ENCODE measurements at places on chromosomes 3 and 15.
A peak's percentile ranks its signal among the peaks of the same experiment; 100 is the strongest.

- no peak for DNase-seq
These were observed 143.3 kb downstream of the CMSS1 start for GRCh38 chr3:99960941-99961340.

DNA sequence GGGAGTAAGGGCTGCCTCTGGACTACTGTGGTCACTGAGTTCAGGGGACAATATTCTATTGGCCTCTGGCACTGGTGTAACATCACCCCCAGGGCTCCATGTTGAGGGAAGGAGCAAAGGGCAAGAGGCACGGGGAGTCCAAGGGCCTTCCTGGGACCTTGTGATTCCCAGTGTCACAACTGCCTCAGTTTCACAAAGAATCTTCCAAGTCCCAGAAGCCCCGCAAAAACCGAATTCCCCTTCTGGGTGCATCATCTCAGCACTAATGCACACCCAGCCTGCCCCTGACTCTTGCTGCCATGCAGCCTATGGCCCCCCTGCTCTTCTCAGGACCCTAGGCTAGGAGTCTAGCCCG lies 5.5 kb downstream of the AMOTL2 start:
- no peak for DNase-seq

DNA sequence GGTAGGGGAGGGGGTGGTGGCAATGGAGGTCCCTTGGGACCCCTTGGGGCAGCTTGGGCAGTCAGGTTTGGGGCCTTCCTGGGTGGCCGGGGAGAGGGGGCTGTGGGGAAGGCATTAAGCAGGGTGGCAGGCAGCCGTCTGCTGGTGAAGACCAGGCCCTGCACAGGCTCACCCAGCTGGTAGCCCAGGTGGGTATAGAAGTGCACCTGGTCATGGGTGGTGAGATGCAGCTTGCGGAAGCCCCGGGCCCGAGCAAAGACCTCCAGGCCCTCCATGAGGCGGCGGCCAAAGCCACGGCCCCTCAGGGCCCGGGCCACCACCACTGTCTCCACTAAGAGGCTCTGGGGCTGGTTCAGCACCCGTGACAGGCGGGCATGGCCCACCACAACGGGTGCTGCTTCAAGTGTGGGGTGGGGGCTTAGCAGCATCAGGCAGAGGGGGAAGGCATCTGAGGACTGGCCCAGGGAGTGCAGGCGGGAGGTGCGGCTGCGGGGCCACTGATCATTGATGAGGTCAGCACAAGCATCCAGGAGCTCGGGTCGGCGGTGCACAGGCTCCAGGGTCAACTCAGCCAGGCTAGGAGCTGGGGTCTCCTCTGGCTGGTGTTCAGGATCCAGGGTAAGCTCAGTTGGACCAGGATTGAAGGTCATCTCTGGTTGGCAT lies 2.4 kb downstream of the HYAL3 start:
- no peak for DNase-seq

DNA sequence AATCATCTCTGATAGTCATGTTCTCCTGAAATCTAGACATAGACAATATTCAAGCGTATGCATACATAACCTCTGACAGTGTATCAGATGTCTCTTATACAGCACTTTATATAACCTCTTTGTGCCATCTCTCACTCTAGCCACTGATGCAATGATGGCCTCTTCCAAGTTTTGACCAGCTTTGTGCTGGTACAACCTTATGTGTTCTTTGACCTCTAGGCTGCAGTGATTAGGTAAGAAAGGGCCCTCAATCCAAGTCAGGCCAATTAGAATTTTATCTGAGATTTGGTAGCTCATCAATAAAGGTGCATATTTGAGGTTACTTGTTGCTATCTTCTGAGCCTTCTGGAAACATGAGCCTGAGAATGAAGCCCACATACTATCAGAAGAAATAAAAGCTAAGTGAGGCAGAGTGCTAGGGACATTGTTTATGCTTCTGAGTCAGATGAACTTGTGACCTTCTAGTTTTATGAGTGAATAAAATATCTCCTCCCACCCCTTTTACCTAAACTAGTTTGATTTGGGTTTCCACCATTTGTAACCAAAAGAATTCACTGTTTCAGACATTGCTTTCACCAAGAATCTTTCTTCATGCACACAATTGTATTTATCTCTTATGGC lies 283.2 kb upstream of the SUCLG2 start:
- no peak for DNase-seq

DNA sequence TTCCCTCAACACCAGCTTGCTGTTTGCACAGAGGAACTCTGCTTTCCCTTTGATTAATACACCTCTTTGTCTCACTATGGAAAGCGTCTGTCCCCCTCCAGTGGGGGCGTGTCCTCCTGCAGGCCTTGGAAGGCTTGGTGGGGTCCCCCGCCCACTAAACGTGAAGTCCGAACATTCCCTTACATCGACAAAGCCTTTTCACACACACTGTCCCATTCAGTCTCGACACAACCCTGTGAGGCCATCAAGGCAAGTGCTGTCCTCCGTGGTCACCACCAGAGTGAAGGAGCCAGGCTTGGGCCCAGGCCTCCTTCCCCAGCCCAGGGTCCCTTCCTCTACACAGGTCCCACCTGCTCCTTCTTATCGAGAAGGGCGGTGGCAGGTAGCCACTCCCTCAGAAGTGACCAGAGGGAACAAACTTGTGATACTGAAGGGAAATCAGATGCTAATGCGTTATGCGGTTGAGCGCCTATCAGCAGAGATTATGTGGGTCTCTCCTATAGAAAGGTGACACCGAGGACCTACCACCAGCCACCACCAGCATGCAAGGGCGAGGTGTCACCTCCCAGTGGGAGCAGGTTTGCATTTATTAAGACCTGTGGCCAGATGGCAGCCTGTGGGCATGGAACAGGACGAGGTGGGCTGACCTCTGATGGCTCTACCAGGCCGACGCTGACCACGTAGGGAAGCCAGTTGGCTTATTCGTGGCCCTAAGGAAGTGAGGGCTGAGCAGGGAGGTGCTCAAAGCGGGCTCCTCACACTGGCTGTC lies 6.6 kb downstream of the NRROS start:
- DNase-seq, result no peak

- no peak for DNase-seq
These were observed 441.3 kb upstream of the THBS1 start for GRCh38 chr15:39139431-39140059.

DNA sequence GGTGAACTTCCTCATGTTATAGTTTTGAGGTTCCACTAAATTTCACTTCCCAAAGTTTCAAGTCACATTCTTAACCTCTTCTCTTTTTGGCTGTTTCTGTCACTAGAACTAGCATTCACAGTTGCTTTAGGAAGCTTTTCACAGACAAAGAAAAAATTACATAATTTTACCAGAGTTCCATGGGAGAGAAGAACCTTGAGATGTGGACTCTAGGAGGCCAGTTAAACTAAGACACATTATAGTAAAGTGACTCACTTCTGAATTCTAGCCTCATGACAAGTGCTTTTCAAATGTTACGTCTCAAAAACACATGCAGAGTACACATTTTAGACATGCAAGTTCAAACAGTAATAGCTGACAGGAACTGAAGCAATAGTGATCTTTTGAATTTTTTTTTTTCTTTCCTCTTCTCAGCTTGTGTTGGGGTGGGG lies 39.9 kb upstream of the LRTM1 start:
- peak; percentile 77 for DNase-seq

DNA sequence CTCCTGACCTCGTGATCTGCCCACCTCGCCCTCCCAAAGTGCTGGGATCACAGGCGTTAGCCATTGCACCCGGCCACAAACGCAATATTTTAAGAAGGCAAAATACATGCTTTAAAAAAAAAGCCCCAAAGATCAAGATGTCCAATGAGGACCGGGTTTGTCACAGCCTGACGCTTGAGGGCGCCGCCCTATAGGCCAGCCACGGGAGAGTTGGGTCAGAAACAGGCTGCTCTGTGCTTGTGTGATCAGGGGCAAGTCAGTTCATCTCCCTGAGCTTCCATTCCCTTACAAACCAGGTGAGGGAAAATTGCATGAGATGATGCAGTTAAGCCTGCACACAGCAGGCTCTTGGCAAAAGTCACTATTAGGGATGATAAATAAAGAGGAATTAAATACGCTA lies 23.9 kb downstream of the FAM174B start:
- no peak for DNase-seq

- no peak for DNase-seq
These were observed 19.6 kb upstream of the FBXO22 start for GRCh38 chr15:75884041-75884440.

- no peak for DNase-seq
These were observed 250.9 kb upstream of the IGF1R start for GRCh38 chr15:98397419-98397818.

- peak; percentile 46 for DNase-seq
These were observed 30.0 kb downstream of the FILIP1L start for GRCh38 chr3:100084100-100084806.

Data from CD14-positive monocyte (primary cell).